ENCODE measurements at places on chromosomes 2 and 18.

DNA sequence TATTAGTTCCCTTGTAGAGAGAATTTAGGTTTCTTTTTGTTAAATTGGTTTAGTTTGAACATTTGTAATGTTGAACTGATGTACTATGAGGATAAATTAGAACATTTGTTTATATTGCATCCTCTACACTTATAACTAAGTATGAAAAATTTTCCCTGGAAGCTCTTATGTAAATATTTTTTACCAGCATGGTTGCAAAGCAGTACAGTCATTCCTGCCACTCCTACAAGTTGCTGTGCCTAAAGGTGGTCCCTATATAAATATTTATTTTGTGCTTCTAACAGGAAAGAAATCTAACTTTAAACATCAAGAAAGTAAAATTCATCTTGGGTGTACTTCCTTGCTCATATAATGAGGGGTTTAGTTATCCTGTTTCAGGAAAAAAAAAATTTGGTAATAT is 14.2 kb downstream of the TWSG1 start:
- no peak for DNase-seq

- peak; percentile 44 for DNase-seq
Observed at GRCh38 chr18:48663931-48664847, 125.4 kb downstream of the CTIF start.

DNA sequence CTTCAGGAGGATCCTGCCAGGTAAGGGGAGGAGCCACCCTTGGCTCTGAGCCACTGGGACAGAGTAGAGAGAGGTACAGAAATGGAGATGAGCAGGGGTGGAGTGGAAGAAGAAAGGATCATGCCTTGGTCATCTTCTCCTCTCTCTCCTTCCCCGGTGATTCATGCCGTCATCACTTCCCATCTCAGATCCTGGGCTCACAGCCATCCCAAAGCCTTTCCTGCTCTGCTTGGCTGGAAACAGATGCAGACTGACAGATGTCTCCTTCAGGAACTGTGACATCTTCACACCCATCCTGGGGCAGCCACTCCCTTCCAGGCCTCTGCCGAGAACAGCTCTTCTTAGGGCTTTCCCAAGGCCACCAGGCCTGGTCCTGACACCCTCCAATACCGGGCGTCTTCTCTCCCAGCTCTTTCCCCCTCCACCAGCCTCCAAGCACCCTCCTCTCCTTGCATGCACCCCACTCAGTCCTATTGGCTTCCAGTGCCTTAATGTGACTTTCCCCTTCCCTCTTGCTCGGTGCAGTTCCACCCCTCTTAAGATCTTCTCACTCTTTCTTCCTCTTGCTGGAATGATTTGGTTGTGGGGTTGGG is 58.3 kb upstream of the TNP1 start:
- DNase-seq = no peak

DNA sequence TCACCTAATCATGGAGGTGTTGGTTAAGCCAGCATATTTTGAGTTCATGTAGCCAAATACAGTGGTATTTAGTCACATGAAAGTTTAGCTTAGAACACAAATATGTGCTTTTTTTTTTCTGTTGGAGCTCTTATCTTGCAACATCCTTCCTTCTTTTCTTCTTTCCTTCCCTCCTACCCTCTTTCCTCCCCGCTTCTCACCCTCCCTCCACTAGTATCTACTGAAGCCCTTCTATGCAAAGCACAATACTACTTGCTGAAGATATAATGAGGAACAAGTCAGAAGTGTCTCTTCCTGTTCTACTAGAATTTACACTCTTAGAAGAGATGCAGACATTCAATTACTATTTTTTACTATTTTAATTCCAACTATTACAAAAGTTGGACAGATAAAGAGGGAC is 105.0 kb upstream of the ITGA4 start:
- DNase-seq = no peak

GRCh38 chr2:66478731-66479316 is 43.9 kb downstream of the MEIS1 start:
- DNase-seq = no peak

GRCh38 chr18:57441071-57441794 is 6.1 kb downstream of the ONECUT2 start:
- no peak for DNase-seq

DNA sequence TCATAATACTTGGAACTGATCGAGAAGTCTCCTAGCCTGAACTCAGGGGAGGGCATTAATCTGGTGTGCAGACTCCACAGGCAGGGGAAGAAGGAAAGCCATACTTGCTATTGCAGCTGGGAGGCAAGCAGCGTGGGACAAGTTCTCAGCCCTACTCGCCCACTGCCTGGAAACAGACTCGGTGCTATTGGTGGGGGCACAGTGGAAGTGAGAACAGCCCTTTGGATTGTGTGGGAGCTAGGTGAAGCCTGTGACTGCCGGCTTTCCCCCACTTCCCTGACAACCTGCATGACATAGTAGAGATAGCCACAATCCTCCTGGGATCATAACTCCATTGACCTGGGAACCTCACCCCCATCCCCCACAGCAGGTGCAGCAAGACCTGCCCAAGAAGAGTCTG is 301.3 kb downstream of the RIT2 start:
- DNase-seq = no peak

DNA sequence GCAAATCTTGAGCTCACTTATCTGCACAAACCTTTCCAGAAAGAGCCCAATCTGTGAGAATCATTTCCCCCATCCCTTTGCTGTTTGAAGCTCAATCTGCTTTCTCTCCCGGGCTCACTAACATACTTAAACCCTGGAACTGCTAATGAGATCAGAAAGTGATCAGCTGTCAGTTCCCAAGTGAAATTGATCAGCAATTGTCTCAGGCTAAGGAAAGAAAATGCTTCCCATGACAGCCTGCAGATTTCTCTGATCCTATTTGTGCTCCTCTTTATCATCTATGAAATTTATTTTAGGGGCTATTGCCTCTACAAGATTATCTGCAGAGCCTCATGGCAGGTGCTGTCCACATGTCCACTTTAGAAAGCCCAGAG is 239.0 kb upstream of the CXCR4 start:
- no peak for DNase-seq

DNA sequence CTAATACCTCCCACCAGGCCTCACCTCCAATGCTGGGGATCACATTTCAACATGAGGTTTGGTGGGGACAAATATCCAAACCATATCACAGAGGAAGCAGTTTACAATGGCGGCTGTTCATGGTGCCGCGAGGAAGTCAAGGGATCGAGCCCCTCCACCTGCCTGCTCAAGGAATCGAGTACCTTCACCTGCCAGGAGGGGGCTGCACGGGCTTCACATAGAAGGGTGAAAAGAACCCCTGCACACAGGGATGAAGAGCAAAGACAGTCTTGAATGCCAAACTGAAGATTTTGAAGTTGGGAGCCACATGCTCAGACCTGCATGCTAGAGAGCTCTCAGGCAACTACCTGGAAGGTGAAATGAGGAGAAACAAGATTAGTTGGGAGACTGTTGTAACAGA is 110.3 kb downstream of the KCNF1 start:
- DNase-seq = no peak

DNA sequence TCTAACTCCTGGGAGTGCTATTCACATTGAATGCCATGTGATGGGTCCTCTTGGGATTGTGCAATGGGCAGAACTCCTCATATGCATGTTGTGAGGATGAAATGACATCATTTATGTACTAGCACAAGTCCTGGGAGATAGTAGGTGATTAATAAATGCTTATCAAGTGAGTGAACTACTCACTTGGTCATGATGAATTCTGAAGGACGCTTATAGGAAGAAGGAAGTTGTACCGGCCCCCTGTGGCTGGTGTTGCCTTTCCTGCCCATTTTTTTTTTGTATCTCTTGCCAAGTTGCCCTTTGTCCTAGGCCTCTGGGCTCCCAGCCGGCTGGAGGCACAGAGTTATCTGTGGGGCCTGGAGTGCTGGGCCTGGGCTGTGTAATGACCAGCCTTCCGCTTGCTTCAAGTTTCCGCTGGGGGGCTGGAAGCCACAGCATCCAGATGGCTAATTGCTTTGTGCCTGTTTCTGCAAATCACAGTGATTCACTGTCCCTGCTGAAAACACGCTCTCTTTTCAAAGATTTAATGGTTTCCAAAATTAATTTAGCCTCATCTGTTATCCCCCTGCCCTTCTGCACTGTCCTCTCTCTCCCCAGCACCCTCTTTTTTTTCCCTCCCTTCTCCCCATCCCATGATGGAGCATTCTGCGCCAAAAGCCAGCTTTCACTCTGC is 33.7 kb upstream of the MRPL33 start:
- DNase-seq = no peak

DNA sequence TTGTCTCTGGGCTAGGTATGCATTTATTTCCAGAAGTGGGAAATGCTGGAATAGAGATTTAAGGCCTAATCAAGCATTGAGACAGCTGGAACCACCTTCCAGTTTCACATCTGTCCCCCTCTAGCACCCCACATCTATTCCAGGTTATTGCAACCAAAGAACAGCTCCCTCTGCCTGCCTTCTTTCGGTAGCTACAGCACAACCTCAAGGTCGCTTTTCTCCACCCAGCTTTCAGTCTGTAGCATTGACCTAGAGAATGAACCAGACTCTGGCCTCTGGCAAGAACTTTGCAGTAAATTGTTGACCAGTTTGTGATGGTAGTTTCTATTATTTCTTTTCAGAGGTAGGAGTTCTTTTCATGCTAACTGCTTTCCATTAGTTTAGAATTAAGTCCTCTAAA is 484.2 kb downstream of the DLGAP1 start:
- DNase-seq = no peak

GRCh38 chr18:9866627-9867026 is 19.1 kb upstream of the TXNDC2 start:
- no peak for DNase-seq

DNA sequence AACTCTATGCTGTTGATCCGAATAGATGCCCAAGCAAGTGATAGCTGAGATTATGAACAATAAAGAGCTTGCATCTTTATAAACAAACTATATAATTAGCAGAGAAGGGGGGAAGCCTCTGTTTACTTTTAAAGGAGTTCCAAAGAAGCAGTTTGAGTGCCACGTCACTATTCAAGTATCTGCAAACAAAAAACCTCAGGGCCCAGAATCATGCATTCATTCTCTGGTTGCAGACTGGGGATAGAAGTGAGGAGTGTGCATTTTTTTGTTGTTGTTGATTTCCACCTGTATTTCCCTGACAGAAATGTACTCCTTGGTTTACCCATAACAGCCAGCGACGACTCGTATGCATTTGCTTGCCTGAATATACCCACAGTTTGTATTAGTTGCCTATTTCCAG is 264.3 kb downstream of the PTGR3 start:
- no peak for DNase-seq

GRCh38 chr2:99708231-99708630 is 218.4 kb upstream of the REV1 start:
- DNase-seq = no peak
